ENCODE measurements at places on chromosomes 12 and 14.

- no peak for DNase-seq
Observed at GRCh38 chr12:7099290-7099996, 7.2 kb upstream of the C1R start.

GRCh38 chr12:110906083-110906482 is 14.3 kb downstream of the MYL2 start:
- DNase-seq, result no peak

- no peak for DNase-seq
Observed at GRCh38 chr12:121537814-121538698, 42.8 kb downstream of the KDM2B start.

DNA sequence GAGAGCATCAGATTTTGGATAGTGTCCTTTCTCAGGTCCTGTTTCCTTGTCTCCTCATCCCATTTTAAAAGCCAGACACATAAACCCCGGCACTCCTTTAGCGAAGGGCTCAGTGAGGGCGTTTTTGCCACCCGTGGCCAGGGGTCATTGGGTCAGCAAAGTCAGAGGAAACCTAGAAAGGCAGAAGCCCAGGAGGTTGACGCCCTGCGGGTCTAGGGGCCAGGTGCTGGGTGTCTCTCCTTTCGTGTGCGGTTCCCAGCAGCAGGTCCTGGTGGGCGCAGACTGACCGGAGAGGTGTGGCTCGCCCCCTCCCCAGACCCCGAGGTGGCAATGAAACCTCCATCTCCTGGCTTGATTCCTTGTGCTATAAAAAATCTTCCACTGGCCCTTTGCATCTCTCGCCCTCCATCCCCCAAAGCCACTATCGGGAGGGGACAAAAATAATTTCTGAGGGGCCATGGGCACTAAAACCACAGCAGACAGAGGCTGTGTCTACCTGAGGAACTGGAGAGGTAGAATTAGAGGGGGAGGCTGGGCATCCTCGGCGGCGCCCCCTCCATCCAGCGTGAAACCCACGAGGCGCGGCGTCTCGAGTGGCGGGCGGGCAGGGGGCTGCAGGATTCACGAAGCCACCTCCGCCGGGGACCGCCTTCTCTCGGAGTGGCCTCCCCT is 858 bp upstream of the FRMD6 start:
- no peak for DNase-seq

DNA sequence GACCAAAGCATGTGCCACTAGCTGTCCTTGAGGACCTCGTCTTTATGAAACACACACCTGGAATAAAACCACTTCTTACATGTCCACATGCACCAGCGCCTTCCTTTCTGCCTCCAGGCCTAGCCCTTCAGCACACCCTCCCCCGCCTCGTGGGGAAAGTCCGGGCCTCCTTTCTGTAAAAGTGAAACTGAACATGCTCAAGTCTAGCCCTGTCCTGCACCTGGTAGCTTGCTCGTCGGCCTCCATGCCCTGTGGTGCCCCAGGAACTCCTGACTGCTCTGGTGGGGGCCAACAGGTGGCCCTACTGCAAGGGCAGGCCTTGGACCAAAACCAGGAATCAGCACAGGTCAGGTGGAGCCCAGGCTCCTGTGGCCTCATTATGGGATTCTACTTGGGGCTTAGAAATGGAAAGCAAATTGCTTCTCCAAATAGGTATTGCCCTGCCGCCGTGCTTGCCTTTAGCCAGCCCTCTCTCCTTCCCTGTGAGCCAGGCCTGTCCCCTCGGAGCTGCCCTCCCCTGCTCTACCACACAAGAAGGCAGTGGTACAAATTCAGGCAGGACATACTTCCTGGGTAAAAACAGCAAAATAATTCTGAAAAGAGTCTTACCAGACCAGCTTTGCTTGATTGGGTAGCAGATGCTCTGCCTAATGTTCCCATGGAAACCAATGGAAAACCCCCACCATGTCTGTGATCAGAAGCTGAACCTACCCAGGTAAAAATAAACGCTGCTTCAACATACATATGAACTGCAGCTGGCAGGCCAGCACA is 43.5 kb downstream of the ERH start:
- no peak for DNase-seq

GRCh38 chr12:69247268-69248018 is 8.1 kb downstream of the CPSF6 start:
- DNase-seq, result no peak

DNA sequence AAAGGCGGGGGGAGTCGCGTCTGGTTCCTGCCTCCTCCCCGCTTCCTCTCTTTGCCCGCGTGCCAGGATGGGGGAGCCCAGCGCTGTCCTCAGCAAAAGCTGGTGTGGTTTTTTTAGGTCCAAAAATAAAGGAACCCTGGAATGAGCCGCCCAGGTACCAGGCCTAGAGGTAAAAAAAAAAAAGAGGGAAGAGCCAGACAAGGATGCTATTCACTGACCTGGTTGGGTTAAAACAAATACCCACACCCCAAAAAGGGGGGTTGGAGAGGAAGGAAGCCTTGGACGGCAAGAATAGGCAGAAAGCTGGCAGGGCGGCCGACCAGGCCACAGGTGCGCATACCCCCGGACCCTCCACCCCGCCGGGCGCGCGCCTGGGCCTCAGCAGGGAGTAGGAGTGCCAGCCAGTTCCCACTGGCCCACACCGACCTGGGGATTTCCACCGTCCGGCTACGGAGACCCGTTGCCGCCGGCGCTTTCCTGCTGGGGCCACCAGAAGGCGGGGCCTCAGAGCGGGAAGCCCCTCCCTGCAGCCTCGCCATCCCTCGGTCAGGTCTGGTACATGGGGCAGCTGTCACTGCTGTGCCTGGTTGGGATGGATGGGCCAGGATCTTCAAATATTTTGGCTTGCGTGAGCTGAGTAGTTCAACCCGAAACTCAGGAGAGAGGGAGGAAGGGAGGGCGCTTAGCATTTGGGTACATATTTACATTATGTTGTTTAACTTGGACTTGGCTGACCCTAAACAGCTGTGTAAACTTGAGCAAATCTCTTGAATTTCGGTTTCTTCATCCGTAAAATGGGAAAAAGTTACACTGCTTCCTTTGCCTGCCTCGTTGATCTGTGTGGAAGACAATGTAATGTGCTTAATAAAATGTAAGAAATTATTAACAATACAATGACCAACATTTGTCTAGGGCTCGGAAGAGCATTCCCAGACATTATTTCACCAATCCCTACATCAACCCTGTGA is 5.4 kb upstream of the IRF2BPL start:
- peak; percentile 61 for DNase-seq

DNA sequence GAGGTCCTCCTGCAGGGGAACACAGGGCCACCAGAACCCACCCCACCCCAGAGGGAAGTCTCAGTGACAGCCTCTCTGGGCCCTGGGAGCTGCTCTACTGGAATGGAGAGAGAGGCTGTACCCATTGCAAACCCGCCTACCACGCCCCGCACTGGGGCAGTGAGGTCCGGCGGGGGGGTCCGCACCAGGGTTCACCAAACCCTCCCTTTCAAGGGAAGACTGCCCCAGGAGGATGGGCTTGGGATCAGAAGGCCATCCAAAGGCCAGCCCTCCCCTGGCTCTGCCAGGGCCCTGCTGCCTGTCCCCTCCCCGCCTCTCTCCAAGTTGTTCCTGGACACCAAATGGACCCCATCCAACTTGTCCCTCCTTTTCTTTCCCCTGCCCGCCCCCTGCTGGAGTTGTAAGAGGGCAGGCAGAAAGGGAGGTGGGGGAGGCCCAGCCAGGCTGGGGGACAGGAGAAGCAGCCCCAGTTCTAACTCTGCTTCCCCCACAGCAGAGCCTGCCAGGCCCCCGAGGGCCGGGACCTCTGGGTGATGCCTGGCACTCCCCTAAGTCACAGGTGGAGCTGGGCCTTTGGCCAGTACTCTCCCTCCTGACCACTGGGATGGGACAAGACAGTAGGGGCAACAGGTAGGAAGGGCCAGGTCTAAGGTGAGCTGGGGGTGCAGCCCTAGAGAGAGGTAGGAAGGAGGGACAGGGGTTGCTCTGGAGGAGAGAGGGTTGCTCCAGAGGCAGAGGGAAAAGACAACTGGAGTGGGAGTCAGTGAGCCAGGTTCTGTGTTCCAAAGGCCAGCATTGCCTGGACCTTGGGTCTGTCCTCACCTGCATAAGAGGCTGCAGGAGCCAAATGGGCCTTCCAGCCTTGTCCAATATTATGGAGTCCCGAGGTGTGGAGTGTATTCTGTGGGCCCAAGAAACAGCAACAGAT is 3.2 kb upstream of the DIO3 start:
- no peak for DNase-seq

DNA sequence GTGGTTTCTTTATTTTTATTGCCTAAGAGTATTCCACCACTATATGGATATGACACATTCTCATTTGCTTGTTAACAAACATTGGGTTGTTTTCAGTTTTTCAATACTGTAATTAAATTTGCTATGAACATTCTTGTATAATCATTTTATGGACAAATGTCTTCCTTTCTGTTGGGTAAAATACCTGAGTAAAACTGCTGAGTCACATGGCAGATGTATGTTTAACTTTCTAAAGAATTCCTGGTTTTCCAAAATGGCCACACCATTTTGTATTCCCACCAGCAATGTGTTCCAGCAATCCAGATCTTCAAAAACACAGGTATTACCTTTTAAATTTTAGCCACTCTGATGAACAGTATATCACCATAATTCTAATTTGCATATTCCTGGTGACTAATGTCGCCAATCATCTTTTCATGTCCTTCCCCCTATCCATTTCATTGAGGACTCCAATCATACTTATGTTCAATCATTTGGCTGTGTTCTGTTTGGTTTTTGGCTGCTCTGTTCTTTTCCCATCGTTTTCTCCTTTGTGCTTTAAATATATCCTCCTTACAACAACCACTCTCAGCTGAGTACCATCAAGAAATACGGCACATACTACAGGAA is 36.0 kb downstream of the CDK17 start:
- DNase-seq, result no peak

- DNase-seq, result no peak
Observed at GRCh38 chr14:54206516-54206915, 190.3 kb upstream of the CDKN3 start.
